ENCODE measurements at places on chromosomes 7 and 10.
A peak's percentile ranks its signal among the peaks of the same experiment; 100 is the strongest.

- DNase-seq: peak; percentile 9
These were observed 151.8 kb downstream of the TCERG1L start for GRCh38 chr10:131159771-131160170.

DNA sequence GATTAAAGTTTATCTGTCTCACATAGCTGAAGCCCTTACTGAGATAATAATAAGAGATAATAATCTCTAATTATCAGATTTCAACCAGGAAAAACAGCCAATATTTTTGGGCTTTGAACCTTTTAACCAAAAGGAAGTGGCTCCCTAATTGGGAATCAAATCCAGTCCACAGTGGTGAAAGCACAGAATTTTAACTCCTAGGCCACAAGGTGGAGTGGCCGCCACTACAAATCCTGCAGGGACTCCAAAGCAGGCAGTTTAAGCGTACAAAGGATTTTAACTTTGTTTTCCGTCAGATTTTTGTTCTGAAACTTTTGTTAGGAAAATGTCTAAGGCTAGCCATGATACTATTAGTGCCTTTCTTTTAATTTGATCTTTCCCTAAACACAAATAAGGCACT is 99.6 kb upstream of the CCNY start:
- no peak for DNase-seq

- no peak for DNase-seq
These were observed 440.5 kb downstream of the SEMA3D start for GRCh38 chr7:84746353-84746752.

- no peak for DNase-seq
These were observed 66.2 kb upstream of the BTBD16 start for GRCh38 chr10:122204691-122205489.

DNA sequence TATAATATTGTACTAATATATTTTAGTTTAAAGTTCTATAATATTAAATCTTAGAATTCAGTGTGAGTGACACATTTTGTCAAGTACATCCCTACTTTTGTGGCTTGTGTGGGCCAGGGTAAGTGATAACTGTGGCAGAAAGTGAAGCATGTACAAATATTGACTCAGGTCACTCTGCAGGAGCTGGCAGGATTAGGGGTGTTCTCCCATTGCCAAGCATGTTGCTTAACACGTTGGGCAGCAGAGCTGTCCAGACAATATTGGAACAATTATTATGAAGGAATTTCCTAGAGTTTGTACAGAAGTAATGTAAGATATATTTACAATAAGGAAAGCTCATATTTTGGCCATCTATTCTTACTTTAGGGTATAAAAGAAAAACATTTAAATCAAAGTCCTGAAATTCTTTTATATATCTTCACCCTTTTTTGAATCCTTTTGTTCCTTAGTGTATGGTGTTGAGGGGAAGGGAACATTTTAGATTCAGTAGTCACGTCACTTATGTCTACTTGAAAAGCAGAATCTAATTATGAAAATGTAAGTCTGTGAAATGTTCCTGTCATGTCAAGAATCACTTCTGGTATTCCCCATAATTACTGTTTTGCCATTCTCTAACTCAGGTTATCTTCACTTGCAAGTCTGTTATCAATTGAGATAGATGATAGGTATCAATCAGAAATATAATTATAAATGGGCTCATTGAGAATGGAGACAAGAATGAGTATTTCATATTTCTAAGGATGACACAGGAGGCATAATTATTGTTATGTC is 4.0 kb downstream of the HDAC9 start:
- peak; percentile 54 for DNase-seq

- DNase-seq: peak; percentile 36
These were observed 2.5 kb downstream of the ZEB1 start for GRCh38 chr10:31321396-31321941.

GRCh38 chr10:84469470-84469869 is 141.1 kb downstream of the CCSER2 start:
- no peak for DNase-seq
